ENCODE measurements at places on chromosomes 2 and 18.

DNA sequence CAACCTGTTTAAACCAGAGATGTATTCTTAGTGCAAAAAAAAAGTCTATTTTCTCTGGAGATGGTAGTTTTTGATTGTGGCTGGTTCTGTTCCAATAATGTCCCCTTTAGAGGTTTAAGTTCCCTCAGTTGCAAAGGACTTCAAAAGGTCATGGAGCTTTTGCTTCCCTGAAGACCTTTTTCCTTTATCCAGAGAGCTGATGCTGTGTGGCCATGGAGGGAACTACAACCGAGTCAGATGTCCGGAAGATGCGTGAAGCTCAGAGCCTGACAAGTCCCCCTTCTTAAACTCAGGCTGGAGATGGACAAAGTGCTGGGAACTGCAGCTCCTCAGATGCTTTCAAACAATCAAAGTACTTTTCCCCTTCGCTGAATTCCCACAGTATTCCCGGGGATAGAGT, 176.1 kb downstream of the TMEM18 start:
- DNase-seq = no peak

DNA sequence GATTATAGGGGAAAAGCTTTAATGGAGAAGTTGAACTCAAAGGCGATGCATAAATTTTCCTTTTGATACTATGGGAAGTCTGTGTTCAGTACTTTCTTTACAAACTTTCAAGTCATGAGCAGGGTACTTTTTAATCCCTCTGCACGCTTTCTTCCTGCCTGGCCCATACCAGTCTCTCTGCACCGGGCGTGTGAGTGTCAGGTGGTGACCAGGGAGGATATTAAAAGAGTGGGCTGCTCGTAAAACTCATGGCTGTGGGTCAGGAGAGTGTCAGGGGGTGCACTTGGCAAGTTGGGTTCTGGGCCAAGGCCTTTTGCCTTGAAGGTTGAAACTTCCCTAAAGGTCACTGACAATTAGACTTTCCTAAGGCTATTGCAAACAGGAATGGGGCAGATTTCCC, 367.8 kb downstream of the GPD2 start:
- DNase-seq = no peak

GRCh38 chr2:240425697-240426096, 9.8 kb upstream of the GPC1 start:
- DNase-seq = no peak

DNA sequence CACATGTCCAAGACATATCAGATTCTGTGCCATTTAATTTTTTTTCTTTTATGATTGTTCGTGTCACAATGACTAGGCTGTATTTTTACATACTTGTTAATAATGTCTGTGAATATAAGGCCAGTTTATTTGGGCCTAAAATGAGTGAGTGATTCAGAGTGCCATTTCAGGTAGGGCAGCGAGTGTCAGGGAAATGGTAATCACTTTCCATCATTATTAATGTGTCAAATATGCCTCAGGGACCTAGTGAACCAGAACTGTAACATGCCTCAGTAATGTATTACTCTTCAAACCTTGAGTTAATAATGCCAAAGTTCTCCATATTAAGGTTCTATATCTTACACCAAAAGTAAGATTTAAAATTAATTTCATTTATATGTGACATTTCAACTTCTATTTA, 8.6 kb downstream of the FAM171B start:
- DNase-seq = no peak

DNA sequence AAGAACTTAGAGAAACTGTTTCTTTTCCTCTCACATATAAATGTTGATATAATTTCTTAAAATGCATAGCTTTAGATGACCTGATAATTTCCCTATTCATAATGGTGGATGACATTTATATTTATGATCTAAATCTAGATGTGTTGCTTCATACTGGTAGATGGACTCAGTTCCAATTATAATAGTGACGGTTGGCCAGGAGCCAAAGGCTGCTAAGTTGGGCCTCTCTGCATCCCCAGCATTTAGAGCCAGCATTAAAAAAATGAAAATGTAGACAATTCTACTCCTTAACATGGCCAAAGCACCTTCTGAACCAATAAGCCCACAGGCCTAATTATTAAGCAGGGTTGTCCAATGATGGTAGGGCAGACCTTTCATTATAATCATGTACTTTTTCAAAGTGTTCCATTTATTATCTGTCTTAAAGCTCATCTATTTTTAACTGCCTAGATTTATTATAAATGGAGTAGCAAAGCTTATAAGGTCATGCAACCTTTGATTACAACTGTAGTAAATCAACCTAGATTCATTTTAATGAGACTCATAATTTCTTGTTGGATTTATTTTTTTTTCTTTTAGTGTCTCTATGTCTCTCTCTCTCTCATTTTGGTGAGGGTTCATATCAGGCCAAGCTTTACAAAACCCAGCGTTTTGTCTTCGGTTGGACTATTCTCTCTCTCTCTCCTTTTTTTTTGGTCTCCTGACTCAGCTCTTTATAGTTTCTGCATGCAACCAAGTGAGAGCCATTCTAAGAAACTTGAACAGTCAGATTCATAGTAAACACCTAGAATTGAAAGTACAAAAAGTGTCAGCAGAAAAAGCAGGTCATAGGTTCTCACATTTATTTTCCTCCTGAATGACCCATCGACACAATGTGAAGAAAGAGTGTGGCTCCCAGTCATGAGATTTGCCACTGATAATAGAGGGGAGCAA, 2016.1 kb upstream of the PIK3C3 start:
- no peak for DNase-seq

DNA sequence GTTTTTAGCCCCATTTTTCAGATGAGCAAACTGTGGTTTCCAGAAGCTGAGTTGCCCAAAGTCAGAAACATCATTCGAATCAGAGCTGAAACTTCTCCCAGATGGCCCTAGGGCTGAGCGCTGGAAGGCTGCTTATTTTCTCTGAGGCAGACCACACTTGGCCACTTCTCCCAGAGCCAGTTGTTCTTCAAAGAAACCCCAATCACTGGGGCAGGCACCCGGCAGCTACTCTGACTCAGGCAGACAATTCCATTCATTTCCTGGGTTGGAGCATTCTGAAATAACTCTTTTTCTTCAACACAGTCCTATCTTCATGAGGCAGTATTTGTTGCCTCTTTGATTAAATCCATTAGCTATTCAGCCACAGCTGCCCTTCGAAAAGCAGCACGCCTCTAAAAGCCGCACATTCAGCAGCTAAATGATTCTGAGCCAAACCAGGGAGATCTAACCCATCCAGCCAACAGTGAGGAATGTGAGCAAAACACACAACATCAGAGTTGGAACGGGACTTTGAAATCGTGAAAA, 40.9 kb downstream of the LRATD1 start:
- DNase-seq = no peak

DNA sequence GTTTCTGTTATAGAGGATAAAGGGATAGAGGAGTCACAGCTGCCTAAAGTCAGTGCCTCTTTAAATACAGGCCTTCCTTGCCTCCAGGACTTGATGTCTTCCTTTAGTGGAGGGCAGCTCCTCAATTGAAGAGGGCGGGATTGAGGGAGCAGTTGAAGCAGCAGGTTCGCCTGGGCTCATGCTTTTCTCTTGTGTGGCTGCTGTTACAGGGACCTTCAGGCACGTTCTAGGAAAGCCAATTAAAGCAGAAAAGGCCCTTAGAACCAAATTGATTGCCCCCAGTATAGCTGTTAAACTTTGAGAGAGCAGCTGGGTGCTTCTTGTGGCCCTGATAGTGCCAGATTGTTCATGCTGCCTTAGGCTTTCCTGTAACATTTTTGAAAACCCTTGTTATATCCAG, 42.0 kb upstream of the LTBP1 start:
- no peak for DNase-seq

- DNase-seq = no peak
These were observed 47.9 kb upstream of the KCNF1 start for GRCh38 chr2:10863837-10864236.

DNA sequence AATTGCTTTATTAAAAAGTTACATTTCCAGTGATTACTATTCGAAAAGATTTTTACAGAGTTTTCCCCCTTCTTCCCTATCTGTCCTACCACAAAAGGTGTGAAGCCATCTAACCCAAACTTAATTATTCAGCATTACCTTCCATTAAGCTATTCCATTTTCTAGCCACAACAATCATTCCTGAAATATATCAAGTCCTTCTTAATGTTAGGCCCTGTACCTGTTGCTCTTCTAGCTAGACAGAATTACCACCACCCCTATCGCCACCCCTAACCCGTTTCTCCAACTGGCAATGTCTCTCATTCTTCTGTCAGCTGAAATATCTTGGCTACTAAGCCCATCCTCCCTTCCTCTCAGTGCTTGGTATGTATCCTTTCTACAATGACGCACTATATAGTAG, 13.9 kb downstream of the IWS1 start:
- DNase-seq = no peak

DNA sequence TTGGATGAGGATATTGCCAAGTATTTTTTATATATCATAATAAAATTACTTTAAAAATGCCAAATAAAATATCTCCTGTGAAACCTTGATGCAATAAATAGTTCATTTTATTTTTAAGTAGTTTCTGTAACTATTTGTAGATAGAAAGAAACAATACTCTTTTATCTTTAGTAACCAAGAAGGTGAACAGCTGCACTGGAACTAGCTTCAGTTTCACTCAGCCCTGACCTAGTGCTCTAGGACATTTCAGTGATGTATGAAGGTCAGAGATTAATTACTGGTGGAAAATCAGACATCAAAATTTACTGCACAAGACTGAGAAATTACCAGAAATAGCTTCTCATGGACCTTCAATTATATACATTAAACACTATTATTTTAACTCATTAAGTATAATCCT, 1305.0 kb downstream of the CNTNAP5 start:
- DNase-seq = no peak

DNA sequence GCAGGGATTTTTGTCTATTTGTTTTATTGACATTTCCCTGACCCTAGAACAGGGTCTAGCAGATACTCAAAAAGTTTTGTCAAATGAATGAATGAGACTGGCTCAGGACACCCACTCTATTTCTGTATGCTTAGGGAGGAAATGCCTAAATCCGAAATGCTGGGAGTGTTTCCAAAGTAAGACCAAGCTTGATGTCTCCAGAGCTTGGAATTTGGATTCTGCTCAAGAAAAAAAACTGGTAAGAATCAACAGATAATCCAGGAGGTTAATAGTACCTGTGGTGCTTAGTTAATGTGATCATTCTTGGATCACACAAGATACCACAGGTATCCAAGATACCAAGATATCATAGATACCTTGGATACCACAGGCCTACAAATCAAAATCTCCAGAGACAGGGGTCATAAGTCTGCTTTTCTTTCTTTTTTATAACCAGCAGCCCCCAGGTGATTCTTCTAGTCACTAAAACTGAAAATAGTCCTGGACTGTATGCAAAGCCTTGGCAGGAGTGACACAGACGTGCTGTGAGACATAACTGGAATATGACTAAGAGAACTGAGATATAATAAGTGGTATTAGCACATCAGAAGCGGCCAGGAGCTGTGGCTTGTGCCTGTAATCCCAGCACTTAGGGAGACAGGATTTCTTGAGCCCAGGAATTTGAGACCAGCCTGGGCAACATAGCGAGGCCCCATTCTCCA, 39.9 kb upstream of the SP3 start:
- no peak for DNase-seq

- DNase-seq = no peak
These were observed 456.6 kb downstream of the THSD7B start for GRCh38 chr2:137221797-137222492.

GRCh38 chr2:65714866-65715265, 282.5 kb upstream of the SPRED2 start:
- no peak for DNase-seq

GRCh38 chr2:235956281-235956970, 211.8 kb downstream of the GBX2 start:
- no peak for DNase-seq

Data from stimulated activated CD4-positive, alpha-beta T cell treated with anti-CD3 and anti-CD28 coated beads, TNF-alpha, amount 100 ng/mL, for 48 hours (primary cell).